ENCODE measurements at places on chromosomes 4 and X.

DNA sequence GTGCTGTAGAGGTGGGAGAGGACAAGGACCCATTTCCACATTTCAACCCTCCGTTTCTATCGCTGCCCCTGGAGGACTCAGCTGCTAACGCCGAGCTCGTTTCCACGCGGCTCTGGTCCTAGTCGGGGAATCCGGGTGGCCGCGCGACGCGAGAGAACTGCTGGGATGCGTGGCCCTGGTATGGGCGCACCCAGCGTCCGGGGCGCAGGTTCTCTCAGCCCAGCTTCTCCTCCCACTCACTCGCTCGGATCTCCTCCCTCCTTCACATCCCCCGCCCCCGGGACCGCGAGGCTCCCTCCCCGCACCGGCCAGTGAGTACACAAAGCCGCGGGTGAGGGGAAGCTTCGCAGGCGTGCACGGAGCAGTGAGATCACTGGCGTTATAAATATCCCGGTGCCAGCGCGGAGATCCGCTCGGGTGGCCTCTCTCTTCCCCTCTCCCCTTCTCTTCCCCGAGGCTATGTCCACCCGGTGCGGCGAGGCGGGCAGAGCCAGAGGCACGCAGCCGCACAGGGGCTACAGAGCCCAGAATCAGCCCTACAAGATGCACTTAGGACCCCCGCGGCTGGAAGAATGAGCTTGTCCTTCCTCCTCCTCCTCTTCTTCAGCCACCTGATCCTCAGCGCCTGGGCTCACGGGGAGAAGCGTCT lies at the start of gene FGF5:
FGF5 (plus strand) TSS at position 412 of the 649 bp plus-strand sequence; CDS start at position 573, 161 bp downstream.
- no peaks in the 10 kb centered on the region for H3K36me3 ChIP-seq
- peak within 1 kb of the TSS; percentile 78 for H3K4me3 ChIP-seq
- H3K4me1 ChIP-seq, result peaks cover 26% of the 10 kb centered on the region
- peaks cover 100% of the 10 kb centered on the region for H3K27me3 ChIP-seq

DNA sequence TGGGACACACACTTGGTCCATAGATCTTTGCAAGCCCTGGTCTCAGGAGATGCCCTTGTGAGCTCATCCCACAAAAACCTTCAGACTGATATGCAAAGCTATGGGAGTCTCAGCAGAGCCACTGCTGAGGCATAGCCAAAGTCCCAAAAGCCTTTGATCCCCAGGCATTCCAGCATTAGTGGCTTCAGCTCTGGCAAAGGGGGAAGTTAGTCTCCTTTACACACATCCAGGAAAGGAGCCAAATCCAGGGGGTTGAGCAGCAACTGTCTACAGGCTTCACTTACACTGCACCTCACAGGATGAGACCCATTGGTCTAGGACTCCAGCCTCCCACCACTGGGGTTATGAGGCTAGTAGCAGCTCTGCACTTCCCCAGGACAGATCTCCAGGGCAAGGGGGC lies 14.0 kb downstream of the PF4 start:
- H3K36me3 ChIP-seq, result no peaks in the 10 kb centered on the region
- H3K4me1 ChIP-seq, result no peaks in the 10 kb centered on the region
- no peak for DNase-seq
- no peak overlapping the region for H3K4me3 ChIP-seq

GRCh38 chr4:73998040-73999011 lies at the start of gene CXCL5:
Gene CXCL5 (minus strand): TSS chr4:73998677. CDS start chr4:73998581, 96 bp downstream.
- H3K27me3 ChIP-seq, result peaks cover 61% of the 10 kb centered on the region
- peak within 1 kb of the TSS; percentile 68 for H3K4me3 ChIP-seq
- DNase-seq, result no peak
- H3K36me3 ChIP-seq, result no peaks in the 10 kb centered on the region
- H3K4me1 ChIP-seq, result peaks cover 10% of the 10 kb centered on the region

- peak overlapping the region; percentile 5 for H3K27ac ChIP-seq
- H3K36me3 ChIP-seq, result peaks cover 2% of the 10 kb centered on the region
- H3K4me1 ChIP-seq, result peaks cover 22% of the 10 kb centered on the region
- no peak overlapping the region for H3K4me3 ChIP-seq
- DNase-seq, result no peak
Observed at GRCh38 chr4:152786627-152787026, 6.9 kb downstream of the ARFIP1 start.

DNA sequence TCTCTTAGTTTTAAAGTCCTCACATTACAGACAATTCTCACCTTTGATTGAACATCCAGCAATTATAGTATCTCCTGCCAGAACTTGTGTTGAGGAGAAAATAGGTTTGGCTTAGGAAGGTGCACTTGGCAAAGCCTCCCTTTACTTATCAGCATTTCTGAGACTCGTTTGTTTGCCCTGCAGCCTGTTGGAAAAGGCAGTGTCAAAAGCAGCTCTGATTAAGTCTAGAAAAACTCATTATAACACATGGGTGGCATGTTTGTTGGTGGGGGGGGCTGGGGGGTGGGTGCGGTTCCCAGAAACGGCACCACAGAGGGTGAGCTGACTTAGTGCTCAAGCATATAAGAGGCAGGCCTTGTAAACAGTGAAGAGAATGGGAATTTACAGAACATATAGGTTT lies 21.7 kb upstream of the PUDP start:
- no peak overlapping the region for H3K4me3 ChIP-seq
- no peaks in the 10 kb centered on the region for H3K4me1 ChIP-seq
- H3K27me3 ChIP-seq, result no peaks in the 10 kb centered on the region
- DNase-seq, result no peak
- no peak overlapping the region for H3K27ac ChIP-seq

GRCh38 chr4:123055943-123056342 lies 133.5 kb upstream of the NUDT6 start:
- peaks cover 44% of the 10 kb centered on the region for H3K36me3 ChIP-seq
- H3K27me3 ChIP-seq, result no peaks in the 10 kb centered on the region
- no peak overlapping the region for H3K27ac ChIP-seq

GRCh38 chrX:109874548-109874947 lies 128.4 kb upstream of the TMEM164 start:
- no peak for DNase-seq
- no peaks in the 10 kb centered on the region for H3K36me3 ChIP-seq
- H3K4me3 ChIP-seq, result no peak overlapping the region
- no peak overlapping the region for H3K27ac ChIP-seq

GRCh38 chrX:17459008-17459611 lies 84.1 kb downstream of the NHS start:
- H3K36me3 ChIP-seq, result no peaks in the 10 kb centered on the region
- H3K4me3 ChIP-seq, result no peak overlapping the region
- DNase-seq, result no peak
- H3K27me3 ChIP-seq, result peaks cover 1% of the 10 kb centered on the region
- no peaks in the 10 kb centered on the region for H3K4me1 ChIP-seq

DNA sequence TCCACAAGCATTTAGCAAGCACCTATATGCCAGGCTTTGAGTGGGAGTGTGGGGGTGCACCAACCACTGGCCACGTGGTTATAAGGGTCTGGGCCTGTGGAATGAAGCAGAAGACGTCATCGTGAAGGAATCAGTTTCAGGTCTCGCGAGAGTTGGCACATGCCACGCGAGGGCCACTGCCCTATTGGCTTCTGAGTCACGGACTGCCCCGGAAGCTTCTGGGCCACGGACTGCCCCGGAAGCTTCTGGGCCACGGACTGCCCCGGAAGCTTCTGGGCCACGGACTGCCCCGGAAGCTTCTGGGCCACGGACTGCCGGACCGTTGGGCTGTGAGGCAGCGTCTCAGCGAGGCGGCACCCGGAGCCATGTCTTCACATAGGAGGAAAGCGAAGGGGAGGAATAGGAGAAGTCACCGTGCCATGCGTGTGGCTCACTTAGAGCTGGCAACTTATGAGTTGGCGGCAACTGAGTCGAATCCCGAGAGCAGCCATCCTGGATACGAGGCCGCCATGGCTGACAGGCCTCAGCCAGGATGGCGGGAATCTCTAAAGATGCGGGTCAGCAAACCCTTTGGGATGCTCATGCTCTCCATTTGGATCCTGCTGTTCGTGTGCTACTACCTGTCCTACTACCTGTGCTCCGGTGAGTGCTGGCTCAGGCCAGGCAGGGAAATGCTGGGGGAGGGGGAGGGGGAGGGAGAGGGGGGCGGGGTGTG lies at the start of gene FMR1NB:
FMR1NB (plus strand) TSS at position 300 of the 715 bp plus-strand sequence; CDS start at position 366, 66 bp downstream.
- no peaks in the 10 kb centered on the region for H3K4me1 ChIP-seq
- no peak for DNase-seq
- H3K27me3 ChIP-seq, result no peaks in the 10 kb centered on the region
- H3K27ac ChIP-seq, result no peak within 1 kb of the TSS
- H3K4me3 ChIP-seq, result no peak within 1 kb of the TSS

GRCh38 chr4:5045097-5045496 lies 6.2 kb upstream of the STK32B start:
- no peaks in the 10 kb centered on the region for H3K36me3 ChIP-seq
- peaks cover 57% of the 10 kb centered on the region for H3K27me3 ChIP-seq
- H3K4me1 ChIP-seq, result peaks cover 11% of the 10 kb centered on the region

DNA sequence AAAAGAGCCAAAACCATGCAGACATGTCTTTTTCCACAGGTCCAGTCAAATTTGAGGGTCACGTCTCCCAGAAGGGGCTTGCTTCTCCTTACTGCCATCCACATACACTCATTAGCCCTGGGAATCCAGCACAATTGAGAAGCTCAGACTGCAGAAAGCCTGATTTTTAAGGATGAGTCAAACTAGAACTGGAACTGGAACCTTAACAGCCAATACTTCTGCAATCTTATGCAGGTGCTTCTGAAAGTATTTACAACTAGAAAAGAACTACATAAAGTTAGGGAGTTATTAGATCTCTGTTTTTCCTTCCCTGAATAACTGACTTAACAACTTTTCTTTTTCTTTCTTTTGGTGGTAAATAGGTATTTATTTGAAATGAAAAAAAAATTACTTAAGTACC lies 86.3 kb downstream of the CDS1 start:
- H3K4me3 ChIP-seq, result no peak overlapping the region
- no peaks in the 10 kb centered on the region for H3K27me3 ChIP-seq
- peaks cover 49% of the 10 kb centered on the region for H3K36me3 ChIP-seq
- peaks cover 14% of the 10 kb centered on the region for H3K4me1 ChIP-seq
- no peak overlapping the region for H3K27ac ChIP-seq

DNA sequence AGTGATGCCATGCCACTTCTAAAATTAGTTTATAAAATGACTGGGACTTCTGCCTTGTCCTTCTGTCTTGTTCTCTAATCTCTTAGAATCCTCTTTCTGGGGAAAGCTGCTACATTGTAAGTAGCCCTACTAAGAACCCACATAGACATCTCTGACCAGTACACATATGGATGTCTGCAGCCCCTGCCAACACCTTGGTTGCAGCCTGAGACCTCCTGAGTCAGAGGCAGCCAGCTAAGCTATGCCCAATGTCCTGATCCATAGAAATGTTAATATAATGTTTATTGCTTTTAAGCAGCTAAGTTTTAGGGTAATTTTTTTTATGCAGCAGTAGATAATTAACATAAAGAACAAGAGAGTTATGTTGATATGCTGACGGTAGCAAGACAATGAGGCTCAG lies 1029.5 kb upstream of the INTU start:
- DNase-seq, result no peak
- no peaks in the 10 kb centered on the region for H3K27me3 ChIP-seq
- peaks cover 21% of the 10 kb centered on the region for H3K4me1 ChIP-seq
- no peaks in the 10 kb centered on the region for H3K36me3 ChIP-seq

DNA sequence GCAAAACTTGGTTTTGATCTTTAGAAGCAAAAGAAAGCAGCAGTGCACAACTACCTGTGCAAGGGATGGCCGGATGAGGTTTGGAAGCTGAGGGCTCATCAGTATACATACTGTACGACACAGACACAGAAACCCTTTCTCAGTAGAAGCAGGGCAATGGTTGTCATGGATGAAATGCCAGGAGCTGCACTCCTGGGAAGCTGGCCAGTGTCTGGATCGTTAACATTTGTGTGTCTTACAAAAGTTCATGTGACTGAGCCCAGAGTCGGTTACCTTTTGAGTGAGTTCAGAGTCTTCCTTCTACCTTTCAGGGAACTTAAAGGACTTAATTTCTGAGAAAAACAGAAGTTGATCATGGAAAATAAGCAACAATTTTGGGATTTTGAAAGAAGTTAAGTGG lies 230.3 kb downstream of the APBB2 start:
- H3K27ac ChIP-seq, result no peak overlapping the region
- peaks cover 2% of the 10 kb centered on the region for H3K36me3 ChIP-seq
- H3K27me3 ChIP-seq, result no peaks in the 10 kb centered on the region
- H3K4me1 ChIP-seq, result no peaks in the 10 kb centered on the region

DNA sequence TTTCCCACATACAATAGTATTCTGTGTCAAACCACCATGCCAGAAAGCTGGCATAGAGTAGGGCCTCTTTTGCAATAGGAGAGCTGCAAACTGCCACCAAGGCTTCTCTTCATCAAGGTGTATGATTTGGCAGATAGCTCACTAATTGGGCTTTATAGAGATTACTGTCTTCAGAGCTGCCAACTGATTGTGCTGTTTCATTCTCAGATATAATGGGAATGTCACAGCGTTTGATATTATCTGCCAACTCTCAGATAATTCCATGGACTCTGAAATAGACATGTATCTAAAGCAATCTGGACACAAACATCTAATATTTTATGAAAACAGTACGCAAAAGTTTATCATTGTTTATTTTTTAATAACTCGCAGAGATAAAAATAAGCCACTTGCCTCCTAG lies 1289.1 kb downstream of the STIM2 start:
- H3K27me3 ChIP-seq, result peaks cover 2% of the 10 kb centered on the region
- H3K4me3 ChIP-seq, result no peak overlapping the region
- H3K4me1 ChIP-seq, result no peaks in the 10 kb centered on the region
- H3K27ac ChIP-seq, result no peak overlapping the region
- no peak for DNase-seq

GRCh38 chr4:107793996-107794395 lies 30.7 kb upstream of the SGMS2 start:
- H3K27me3 ChIP-seq, result peaks cover 15% of the 10 kb centered on the region
- no peak overlapping the region for H3K4me3 ChIP-seq

DNA sequence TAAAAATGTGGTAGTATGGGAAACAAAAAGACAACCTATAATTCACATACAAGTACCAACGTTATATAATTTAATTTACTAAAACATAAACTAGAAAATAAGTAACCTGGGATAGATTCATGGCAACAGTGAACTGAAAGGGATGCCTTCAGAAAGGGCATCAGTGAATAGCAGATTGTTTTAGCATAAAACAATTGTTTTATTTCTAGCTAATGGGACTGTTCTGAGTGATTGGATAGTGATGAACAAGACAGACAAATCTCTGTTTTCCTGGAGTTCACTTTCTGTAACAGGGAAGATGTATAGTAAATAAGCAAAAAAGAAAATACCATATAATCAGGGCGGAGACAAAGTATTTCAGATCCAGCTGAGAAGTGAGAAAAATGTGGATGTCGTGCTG lies 379.1 kb upstream of the SPOCK3 start:
- H3K4me3 ChIP-seq, result no peak overlapping the region
- no peaks in the 10 kb centered on the region for H3K4me1 ChIP-seq
- DNase-seq, result no peak
- H3K36me3 ChIP-seq, result no peaks in the 10 kb centered on the region
- no peak overlapping the region for H3K27ac ChIP-seq
- no peaks in the 10 kb centered on the region for H3K27me3 ChIP-seq

- H3K4me3 ChIP-seq, result no peak overlapping the region
- no peak for DNase-seq
- H3K27me3 ChIP-seq, result no peaks in the 10 kb centered on the region
- no peaks in the 10 kb centered on the region for H3K4me1 ChIP-seq
Observed at GRCh38 chr4:173357939-173358338, 12.8 kb upstream of the SAP30 start.

- no peak overlapping the region for H3K27ac ChIP-seq
- no peaks in the 10 kb centered on the region for H3K4me1 ChIP-seq
- no peak for DNase-seq
- H3K27me3 ChIP-seq, result no peaks in the 10 kb centered on the region
Observed at GRCh38 chrX:8927066-8927635, 106.8 kb downstream of the FAM9B start.

Data from mesothelial cell of epicardium (in vitro differentiated cells).